Activated naive CD8-positive, alpha-beta T cell treated with anti-CD3 and anti-CD28 coated beads, Interleukin-2, amount 50 U/mL, for 24 hours (primary cell): ENCODE measurements at places on chromosomes 11 and 22.

DNA sequence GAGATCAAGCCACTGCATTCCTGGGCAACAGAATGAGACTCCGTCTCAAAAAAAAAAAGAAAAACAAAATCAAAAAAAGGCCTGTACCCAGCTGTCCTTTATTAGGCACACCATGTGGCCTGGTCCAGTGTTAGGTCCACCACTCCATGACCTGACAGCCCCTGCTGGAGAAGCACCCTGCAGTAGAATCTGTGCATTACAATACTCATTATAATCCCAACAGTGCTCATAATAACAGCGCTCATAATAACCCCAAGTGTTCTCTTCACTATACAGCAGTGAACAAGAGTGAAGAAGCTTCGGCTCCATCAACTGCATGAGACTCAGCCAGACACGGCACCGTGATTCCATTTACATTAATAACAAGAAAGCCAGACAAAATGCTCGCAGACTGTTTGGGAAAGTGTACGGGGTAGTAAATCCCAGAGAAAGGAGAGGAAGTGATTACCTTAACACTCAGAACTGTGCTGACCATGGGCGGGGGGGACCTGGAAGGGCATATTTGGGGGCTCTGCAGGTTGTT, 8.9 kb upstream of the EHD1 start:
- H3K4me3 ChIP-seq: no peak overlapping the region
- H3K36me3 ChIP-seq: no peaks in the 10 kb centered on the region
- H3K4me1 ChIP-seq: peaks cover 33% of the 10 kb centered on the region
- peak overlapping the region; percentile 78 for H3K27ac ChIP-seq
- DNase-seq: no peak

DNA sequence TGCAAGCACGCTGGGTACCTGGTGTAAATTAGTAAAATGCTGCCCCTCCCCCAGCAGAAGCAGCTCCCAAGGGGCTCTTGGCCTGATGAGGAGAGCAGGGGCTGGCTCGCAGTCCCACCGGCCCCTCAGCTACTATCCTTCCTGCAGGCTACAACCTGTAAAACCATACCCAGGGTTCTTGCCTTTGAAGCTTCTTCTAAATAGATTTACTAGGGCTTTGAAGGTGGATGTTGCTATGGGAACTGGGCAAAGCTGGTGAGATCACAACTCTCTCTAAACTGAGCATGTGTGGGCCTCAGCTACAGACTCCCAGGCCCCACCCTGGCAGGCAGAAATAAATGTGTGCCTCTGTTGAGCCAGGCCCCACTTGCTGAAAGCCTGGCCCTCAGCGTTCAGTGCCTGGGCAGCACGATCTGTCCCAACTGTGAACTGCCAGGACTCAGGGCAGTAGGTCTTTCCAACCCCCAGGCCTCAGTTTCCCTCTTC, 18.5 kb downstream of the CD5 start:
- peaks cover 58% of the 10 kb centered on the region for H3K36me3 ChIP-seq
- no peaks in the 10 kb centered on the region for H3K27me3 ChIP-seq
- no peak for DNase-seq
- H3K4me1 ChIP-seq: peaks cover 53% of the 10 kb centered on the region
- H3K4me3 ChIP-seq: no peak overlapping the region
- peak overlapping the region; percentile 71 for H3K27ac ChIP-seq

- H3K4me3 ChIP-seq: no peak overlapping the region
- H3K36me3 ChIP-seq: no peaks in the 10 kb centered on the region
- H3K27me3 ChIP-seq: peaks cover 11% of the 10 kb centered on the region
- DNase-seq: no peak
- no peak overlapping the region for H3K27ac ChIP-seq
- no peaks in the 10 kb centered on the region for H3K4me1 ChIP-seq
Measured at GRCh38 chr11:126927623-126928022, 72.9 kb downstream of the KIRREL3 start.

- H3K4me3 ChIP-seq: no peak overlapping the region
- H3K27me3 ChIP-seq: no peaks in the 10 kb centered on the region
- H3K36me3 ChIP-seq: no peaks in the 10 kb centered on the region
- no peak overlapping the region for H3K27ac ChIP-seq
- H3K4me1 ChIP-seq: no peaks in the 10 kb centered on the region
- no peak for DNase-seq
Measured at GRCh38 chr11:46900091-46900746, 18.1 kb downstream of the LRP4 start.
